ENCODE measurements at places on chromosomes 7 and 10. TPM values are rescaled to one million over a fixed set of nuclear protein-coding genes. Genes with fewer than 3 reads are reported as not detected.

DNA sequence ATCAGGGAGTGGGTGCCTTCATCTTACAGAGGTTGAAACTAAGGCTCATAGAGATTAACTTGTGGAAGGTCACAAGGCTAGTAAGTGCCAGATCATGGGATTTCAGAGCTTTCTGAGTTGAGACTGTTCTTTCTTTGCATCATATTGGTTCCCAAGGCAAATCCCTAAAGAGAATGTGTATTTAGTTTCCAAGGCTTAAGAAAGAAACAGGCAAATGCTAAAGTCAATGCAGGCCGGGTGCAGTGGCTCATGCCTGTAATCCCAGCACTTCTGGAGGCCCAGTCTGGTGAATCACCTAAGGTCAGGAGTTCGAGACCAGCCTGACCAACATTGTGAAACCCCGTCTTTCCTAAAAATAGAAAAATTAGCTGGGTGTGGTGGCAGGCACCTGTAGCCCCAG lies 19.8 kb downstream of the CDK1 start:
- H3K4me1 ChIP-seq, result no peaks in the 10 kb centered on the region
- H3K36me3 ChIP-seq, result no peaks in the 10 kb centered on the region
- H3K4me3 ChIP-seq, result no peak overlapping the region
- DNase-seq, result no peak

Gene ERVW-1
- total RNA-seq, result not detected

Gene TAS2R41
- total RNA-seq, result not detected

DNA sequence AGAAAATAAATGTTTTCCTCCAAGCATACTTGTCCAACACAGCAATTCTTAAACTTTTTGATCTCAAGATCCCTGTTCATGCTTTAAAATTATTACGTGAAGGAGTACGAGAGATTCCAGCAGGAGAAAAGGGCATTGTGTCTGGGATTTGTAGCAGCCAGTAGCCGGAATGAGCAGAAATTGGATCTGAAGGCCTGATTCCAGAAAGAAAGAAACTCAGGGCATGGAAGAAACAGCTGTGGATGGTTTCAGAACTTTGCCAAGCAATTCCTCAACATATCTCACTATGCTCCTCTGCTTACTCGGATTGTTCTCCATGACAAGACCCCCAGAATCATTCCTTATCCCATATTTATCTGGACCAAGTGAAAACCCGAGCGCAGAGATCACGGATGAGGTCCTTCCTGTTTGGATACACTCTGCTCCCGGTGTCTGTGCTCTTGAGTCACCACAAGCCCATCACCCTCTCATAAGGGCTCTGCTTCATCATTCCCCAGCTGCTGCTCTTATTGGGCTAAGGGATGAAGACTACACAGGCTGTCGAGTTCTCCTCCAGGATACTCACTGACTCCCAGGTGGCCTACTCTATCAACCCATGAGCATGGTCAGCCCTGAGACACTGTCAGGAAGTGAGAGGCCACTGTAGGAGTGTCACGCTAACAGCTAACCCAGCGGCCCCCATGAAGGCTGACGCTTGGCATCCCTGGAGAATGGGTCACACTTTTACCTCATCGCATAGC lies 121.0 kb upstream of the LANCL2 start:
- H3K27me3 ChIP-seq, result no peaks in the 10 kb centered on the region
- H3K4me3 ChIP-seq, result no peak overlapping the region
- H3K27ac ChIP-seq, result no peak overlapping the region
- no peaks in the 10 kb centered on the region for H3K4me1 ChIP-seq
- no peaks in the 10 kb centered on the region for H3K36me3 ChIP-seq
- DNase-seq, result no peak

DNA sequence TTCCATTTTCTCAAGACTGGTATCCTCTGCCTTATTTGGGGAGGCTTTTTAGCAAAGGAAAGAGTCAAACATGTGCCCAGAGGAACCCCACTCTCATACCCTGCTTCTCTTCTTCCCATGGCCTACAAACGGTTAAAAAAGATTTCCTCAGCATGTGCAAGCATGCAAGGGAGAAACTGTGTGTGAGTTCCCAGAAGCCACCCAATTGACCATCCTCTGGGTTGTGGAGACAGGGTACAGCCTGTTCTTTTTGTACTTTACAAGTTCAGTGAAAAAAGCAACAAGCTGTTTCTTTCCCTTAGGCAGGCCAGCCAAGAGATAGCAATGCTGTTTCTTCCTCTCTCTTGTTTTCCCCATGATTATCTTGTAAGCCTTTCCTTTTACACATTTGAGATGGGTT lies 68.8 kb upstream of the MTPN start:
- no peak for DNase-seq
- no peaks in the 10 kb centered on the region for H3K36me3 ChIP-seq
- H3K4me1 ChIP-seq, result no peaks in the 10 kb centered on the region
- no peaks in the 10 kb centered on the region for H3K27me3 ChIP-seq
- no peak overlapping the region for H3K4me3 ChIP-seq

Measured in natural killer cell (primary cell).